Nucleus accumbens (tissue), 56 donors: ENCODE measurements at places on chromosomes 11 and 22.

GRCh38 chr22:25875461-25875860 lies 133.5 kb downstream of the MYO18B start:
- no peak for DNase-seq

DNA sequence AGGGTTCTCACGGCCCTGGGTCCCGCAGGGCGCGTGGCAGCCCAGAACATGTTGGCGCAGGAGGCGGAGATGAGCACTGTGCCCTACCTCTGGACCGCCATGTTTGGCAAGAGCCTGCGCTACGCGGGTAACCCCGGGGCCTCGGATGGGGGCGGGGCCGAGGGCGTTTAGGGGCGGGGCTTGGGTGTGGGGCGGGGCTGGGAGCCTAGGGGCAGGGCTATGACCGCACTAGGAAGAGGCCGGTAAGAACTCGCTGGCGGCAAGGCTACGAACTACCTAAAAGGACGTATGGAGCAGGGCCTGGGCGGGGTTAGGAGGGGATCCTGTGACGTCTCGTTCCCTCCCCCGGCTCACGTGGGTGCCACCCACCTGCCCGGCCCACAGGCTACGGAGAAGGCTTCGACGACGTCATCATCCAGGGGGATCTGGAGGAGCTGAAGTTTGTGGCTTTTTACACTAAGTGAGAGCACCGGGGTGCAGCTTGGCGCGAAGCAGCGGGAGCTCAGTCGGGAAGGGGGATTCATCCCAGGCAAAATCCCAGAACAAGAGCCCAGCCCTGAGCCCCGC lies 2.8 kb upstream of the LZTR1 start:
- DNase-seq, result no peak

- no peak for DNase-seq
Observed at GRCh38 chr11:57793351-57794115, 31.9 kb downstream of the CTNND1 start.

- DNase-seq, result no peak
Observed at GRCh38 chr11:69244266-69244665, 49.7 kb upstream of the MYEOV start.

GRCh38 chr11:61297746-61298145 lies 2.6 kb upstream of the VWCE start:
- DNase-seq, result no peak

DNA sequence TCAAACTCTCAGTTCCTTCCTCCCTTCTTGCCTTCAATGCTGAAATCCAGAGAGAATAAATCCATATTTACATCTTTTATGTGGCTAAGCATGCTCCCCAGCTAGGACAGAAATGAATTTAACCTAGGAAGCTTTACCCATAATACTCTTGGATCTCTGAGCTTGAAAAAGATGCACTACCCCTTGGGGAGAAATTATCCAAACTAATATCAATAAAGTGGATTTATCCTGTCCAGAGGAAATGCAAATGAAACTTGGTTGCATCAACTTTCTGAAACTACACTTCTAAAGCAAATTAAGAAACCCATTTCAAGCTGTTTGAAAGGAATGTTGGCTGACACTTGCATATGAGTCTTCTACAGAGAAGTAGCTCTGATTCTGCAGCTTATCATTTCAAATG lies 347.9 kb downstream of the TTC28 start:
- no peak for DNase-seq

DNA sequence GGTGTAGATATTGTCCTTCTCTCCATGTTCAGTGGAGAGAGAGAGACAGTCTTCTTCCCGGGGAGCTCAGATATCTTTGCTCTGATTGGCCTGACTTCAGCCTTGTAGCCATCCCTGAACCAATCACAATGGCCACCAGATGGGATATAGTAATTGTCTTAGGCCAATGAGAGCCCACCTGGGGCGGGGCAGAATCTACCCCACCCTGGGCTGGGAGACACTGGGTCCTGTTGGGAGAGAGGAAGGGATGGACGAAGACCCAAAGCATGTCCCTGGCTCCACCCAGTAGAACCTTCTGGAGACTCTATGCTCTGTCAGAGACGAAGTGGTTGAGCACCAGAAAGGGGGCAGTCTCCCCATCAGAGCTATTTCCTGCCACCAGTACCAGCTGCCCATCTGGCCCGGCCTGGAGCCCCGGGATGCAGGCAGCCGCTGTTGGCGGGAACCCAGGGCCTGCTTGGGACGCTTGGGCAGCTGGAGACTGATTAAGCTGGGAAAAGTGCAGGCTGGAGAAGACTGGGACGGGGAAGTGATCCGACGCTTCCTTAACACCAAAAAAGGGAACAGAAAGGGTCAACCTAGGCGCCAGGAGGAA lies 31.6 kb upstream of the CBX7 start:
- DNase-seq, result peak; percentile 13

GRCh38 chr22:48175721-48176120 lies 1413.3 kb downstream of the TBC1D22A start:
- DNase-seq, result no peak
